ENCODE measurements at places on chromosomes 11 and 22.

- no peak for DNase-seq
Measured at GRCh38 chr11:72239313-72239848, 4.6 kb downstream of the PHOX2A start.

DNA sequence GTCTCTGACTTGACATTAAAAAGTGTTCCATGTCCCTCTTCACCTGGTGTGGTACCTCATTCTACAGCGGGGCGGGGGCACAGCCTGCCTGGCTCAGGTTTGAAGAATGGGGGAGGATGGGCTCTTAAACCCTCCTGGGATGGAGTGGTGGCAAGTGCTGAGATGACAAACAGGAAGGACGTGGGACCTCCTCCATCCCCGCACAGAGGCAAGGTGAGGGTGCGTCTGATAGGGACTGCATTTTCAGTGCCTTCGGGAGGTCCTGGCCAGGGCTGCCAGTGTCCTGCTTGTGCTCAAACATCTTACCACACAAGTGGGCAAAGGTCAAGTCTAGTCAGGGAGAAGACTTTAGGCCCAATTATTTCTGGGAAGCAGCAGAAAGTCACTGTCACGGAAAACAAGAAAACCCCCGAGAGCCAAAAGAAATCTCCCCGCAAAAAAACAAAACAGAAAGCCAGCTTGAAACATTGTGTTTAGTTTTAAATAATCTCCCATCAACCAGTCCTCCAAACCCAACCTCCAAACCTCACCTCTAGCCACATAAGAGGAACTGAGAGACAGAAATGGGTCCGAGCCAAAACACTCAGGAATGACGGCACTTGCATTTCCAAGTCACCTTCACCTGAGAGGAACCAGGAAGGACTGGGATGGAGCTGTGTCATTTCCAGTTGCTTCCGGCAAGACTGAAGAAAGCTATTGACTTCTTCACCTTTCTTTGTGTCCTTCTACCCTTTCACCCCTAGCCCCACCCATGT, 966.5 kb downstream of the NTM start:
- DNase-seq: no peak

DNA sequence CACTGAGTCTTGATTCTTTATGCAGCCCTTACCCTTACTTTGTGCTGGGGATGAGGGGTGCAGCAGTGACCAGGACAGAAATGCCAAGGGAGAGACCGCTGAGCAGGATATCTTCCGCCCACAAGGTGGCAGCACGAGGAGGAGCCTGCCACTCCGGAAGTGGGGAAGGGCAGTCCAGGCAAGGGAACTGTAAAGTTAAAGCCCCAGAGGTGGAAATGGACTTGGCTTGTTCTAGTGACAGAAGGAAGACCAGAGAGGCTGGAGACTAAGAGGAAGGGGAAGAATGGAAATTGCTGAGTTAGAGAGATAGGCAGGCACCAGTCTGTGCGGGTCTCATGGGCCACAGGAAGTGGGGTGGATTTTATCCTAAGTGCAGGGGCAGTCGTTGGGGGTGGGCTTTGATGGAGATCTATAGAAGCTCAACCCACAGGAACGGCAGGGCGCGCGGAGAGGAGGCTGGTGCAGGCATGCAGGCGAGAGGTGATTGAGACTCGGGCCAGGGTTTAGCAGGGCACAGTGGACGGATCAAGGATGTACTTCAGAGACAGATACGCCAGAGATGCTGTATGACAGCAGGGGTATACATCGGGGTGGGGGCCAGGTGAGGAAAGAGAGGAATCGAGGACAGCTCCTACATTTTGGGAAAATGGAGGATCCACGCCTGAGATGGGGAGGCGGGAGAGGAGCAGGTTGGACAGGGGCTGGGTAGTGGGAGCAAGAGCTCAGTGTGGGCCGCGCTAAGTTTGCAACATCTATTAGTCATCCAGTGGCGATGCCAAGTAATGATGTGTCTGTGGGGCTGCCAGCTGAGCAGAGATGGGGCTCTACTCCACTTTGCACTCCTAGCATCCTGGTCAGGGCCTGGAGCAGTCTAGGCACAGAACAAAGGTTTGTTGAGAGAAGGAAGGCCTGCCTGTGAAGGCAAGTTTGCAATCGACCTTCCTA, 3.3 kb upstream of the GRK2 start:
- DNase-seq: peak; percentile 88

- DNase-seq: no peak
Measured at GRCh38 chr22:28466399-28466798, 213.2 kb downstream of the TTC28 start.

GRCh38 chr11:110077346-110077745, 15.8 kb upstream of the ZC3H12C start:
- no peak for DNase-seq

DNA sequence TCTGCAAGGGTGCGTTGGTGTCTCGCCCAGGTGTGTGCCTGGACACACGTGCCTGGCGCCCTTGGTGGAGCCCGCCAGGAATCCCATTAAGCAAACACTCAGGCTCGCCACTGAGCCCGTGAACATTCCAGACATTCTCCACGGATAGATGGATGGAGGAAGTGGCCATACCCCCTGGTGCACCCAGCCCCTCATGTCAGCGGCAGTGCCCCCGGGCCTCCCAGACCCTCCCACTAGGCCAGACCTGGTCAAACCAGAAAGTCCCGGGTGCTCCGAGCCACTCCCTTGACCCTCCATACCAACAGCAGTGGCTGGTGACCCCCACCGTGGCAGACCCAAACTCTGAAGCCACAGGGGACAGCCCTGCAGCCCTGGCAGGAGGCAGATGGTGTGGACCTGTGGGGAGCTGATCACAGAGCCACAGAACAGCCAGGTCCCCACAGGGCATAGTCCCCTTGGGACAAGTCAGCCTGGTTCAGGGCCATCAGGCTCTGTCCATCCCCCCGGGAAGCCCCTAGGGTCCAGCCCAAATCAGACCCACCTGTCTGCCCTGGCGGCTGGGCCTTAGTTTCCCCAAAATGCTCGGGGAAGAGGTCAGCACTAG, 1.9 kb downstream of the EPS8L2 start:
- no peak for DNase-seq

DNA sequence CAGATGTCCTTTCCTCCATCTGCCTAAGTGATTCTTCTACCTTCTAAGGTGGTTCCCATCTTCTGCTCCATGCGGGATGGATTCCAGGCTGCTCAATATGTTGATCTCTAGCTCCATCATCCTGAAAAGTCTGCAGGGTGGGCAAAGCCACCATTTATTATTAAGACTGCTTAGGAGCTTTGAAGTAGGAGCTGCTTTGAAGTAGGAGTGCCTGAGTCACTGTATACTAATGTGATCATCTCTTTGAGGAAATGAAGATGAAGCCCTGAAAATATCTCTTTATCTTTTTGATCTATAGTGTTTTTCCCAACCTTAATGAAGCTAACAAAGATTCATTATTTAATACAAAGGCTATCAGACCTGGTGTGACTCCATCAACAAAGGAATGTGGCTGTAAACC, 13.1 kb downstream of the HEPHL1 start:
- DNase-seq: no peak

DNA sequence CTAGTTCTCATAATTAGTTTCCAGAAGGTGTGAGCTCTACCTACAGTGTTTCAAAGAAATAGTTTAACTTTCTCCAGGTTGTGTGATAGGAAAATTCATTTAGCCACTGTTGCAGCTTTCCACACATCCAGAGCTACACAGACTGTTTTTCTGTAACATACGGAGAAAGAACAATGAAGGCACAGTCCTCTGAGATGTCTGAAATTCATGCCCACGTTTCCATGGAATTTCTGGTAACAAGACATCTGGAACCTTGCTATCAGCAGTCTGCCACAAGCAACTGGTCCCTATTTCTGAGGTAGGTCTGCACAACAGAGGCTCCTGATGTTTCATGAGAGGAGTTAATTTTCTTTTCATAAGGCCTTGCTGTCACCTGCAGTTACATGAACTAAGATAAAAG, 273.3 kb upstream of the C11orf87 start:
- no peak for DNase-seq

GRCh38 chr11:48007677-48008076, 27.3 kb downstream of the PTPRJ start:
- DNase-seq: no peak

DNA sequence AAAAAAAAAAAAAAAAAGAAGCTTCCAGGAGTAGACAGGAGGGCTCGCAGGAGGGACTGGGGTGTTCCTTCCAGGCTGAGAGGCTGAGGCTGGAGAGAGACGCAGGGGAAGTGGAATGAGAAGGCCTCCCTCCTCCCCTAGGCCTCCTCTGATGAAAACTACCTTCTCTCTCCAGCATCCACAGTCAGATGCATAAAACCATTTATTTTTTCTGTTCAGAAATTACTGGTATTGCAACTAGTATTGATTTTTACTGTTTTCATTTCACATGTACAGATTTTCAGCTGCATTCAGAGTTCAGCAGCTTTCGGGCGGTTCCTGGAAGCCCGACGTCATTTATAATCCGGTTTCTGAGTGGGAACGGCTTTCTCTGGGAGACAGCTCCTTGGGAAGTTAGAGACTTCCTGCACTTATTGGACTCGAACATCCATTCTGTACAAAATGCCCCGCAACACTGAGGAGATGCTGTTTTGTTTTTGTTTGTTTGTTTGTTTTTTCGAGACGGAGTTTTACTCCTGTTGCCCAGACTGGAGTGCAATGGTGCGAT, 6.9 kb upstream of the NFAM1 start:
- no peak for DNase-seq

Data from activated CD4-positive, alpha-beta T cell treated with anti-CD3 and anti-CD28 coated beads for 36 hours (primary cell).